CD4-positive, CD25-positive, alpha-beta regulatory T cell (primary cell): ENCODE measurements at places on chromosomes 7 and 10. TPM values are rescaled to one million over a fixed set of nuclear protein-coding genes. Genes with fewer than 3 reads are reported as not detected.

IFIT2 gene
- polyA plus RNA-seq = 6.3 TPM

FRMD4A gene
- polyA plus RNA-seq = 0.49 TPM

HOXA7 gene
- not detected for polyA plus RNA-seq

CEP55 gene
- 4.6 TPM for polyA plus RNA-seq

BTBD16 gene
- not detected for polyA plus RNA-seq
